ENCODE measurements at places on chromosomes 7 and 10. TPM values are rescaled to one million over a fixed set of nuclear protein-coding genes. Genes with fewer than 3 reads are reported as not detected.
A peak's percentile ranks its signal among the peaks of the same experiment; 100 is the strongest.

The GTPBP4 gene
- 175 TPM for total RNA-seq

The PDZD7 gene
- 1.5 TPM for total RNA-seq

DNA sequence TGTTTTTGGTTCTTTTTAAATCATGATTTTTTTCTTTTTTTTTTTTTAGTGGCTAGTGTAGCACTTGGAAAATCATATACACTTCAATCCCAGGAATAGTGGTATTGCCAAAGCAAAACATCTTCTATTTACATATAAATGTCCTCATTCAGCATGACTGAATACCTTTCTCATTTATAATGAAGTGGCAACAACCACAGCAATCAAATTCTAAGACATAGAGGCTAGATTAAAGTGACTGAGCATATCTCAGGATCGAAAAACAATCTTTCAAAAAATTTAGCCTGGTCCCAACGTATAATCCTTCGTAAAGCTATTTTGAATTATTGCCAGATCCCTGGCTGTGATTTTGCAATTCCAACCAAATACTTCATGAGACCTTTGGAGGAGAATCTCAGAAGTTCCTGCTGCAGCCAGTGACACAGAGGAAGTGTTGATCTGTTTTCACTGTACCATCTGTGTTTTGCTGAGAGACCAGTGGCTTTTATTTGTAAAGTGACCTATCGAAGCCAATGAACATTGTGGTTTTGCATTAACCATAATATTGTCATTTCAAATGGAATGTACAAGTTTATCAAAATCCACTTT is 29.8 kb upstream of the SP8 start:
- DNase-seq: no peak

The WDFY4 gene
- total RNA-seq: not detected

DNA sequence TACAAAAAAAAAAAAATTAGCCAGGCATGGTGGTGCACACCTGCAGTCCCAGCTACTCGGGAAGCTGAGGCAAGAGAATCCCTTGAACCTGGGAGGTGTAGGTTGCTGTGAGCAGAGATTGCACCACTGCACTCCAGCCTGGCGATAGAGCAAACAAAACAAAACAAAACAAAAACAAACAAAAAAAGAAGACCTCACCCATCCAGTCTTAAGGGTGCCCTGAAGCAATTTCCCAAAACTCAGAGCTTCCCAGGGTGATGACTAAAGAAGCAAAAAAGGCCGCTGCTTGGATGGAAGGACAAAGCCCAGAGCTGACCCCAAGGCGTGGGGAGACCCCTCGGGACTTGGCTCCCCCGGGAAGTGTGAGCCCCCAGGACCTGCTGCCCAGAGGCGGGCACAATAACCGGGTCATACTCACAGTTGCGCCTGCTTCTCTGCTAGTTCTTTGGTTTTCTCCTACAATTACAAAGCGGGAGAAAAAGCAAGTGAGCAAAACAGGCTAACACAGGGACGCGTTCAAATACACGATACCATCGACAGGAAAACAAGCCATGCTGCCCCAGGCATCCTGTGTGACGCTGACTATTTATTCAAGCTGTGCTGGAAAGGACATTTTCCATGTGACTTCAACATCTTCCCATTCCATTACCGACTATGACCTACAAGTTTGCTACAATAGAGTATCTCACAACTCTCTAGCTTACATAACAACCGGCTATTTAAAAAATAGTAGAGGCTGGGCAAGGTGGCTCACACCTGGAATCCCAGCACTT is 29.9 kb downstream of the PAPOLB start:
- no peak for DNase-seq

DNA sequence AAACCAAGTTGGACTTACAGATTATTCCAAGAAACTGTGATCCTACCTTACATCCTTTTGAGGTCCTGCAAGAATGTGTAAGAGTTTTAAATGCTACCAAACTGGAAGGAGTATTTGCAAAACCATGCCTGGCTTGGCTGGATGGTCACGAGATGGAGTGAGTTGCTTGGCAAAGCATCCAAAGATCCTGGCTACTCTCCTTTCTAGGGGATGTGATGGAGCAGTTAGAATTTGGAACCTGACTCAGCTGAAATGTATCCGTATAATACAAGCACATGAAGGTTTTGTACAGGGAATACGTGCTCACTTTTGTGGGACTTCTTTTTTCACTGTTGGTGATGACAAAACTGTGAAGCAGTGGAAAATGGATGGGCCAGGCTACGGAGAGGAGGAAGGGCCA is 13.3 kb upstream of the SYPL1 start:
- DNase-seq: no peak

GRCh38 chr7:157018997-157019608 is 8.6 kb upstream of the MNX1 start:
- DNase-seq: peak; percentile 34

DNA sequence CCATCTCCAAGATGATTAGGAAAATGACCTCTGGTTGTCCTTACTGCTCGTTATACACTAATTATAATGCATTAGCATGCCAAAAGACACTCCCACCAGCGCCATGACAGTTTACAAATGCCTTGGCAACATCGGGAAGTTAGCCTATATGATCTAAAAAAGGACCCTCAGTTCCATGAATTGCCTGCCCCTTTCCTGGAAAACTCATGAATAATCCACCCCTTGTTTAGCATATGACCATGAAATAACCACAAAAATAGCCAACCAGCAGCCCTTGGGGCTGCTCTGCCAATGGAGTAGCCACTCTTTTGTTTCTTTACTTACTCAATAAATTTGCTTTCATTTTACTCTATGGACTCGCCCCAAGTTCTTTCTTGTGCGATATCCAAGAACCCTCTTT is 41.6 kb upstream of the KCNMA1 start:
- DNase-seq: no peak

The ACTL6B gene
- total RNA-seq: not detected

GRCh38 chr10:109203646-109204353 is 719.5 kb downstream of the XPNPEP1 start:
- no peak for DNase-seq

DNA sequence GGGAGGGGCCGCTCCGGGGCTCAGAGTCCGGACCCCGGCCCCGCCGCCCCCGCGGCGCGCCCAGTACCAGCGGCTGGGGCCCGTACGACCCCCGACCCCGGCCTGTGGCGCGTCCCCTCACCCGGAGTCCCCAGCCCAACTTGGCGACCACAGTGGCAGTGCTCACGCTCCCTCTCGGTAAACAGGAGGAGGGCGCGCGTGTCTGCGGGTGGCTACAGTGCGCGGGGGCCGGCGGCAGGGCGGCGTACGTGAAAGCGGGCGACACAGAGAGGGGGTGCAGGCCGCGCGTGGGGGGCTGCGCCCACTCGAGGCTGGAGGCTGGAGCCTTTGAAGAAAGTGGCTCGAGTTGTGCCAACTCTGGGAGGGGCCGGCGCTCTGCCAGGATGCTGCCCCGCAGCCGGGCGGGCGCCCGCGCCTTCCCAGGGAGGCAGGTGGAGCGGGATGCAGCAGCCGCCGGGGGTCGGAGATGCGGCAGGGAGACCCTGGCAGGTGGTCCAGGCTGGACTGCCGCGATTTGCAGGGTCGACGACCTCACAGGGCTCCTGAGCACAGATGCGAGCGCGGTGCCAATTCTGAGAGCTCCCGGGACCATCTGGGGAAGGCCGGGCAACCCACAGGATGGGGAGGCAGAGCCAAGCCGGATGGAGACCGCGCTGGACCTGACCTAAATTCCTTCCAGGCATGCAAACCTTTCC is 655 bp downstream of the PTPRE start:
- DNase-seq: no peak

The EDRF1 gene
- 40.9 TPM for total RNA-seq

The FAM237B gene
- not detected for total RNA-seq

- no peak for DNase-seq
Measured at GRCh38 chr7:41328544-41328943, 374.3 kb downstream of the INHBA start.

The GPER1 gene
- not detected for total RNA-seq

- DNase-seq: no peak
Measured at GRCh38 chr10:1347962-1348772, 292.0 kb downstream of the WDR37 start.

- no peak for DNase-seq
Measured at GRCh38 chr10:72637398-72637857, 11.5 kb upstream of the MICU1 start.

DNA sequence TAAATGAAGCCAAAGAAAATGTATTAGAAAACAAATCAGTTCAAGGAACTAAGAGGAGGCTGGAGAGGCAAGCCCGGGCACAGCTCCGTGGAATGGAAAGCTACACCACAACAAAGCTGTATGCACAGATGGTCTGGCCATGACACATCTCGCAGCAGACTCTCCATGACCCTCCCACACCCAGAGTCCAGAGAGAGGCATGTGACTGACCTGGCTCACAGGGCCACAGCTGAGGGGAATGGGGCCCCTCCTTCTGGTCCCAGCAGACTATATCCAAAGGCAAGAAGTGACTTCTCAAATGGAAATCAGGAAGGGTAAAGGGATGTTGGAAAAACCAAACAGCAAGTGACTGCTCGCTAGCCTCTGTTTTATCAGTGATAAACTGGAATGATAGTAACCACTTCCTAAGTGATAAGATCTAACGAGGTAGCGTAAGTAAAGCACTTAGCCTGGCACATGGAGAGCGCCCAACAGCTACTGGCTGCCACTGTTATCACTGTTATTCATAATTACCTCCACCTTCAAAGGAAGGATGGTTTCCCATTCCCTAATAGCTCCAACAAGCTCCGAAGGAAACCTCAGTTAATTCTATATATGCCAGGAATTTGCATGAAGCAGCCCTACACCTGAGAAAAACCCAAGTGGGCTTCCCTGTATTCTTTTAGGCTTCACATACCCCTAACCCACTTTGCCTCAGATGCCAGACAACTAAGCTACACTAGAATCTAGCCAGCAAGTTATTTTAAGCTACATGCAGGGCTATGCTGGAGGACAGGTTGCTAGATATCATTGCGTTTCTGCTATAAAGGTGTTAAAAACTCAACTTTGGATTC is 8.4 kb downstream of the OSBPL3 start:
- DNase-seq: peak; percentile 53

Measured in Caco-2 (cell line).